Activated CD4-positive, alpha-beta memory T cell treated with anti-CD3 and anti-CD28 coated beads for 36 hours (primary cell): ENCODE measurements at places on chromosomes 13 and 19. TPM values are rescaled to one million over a fixed set of nuclear protein-coding genes. Genes with fewer than 3 reads are reported as not detected.

DNA sequence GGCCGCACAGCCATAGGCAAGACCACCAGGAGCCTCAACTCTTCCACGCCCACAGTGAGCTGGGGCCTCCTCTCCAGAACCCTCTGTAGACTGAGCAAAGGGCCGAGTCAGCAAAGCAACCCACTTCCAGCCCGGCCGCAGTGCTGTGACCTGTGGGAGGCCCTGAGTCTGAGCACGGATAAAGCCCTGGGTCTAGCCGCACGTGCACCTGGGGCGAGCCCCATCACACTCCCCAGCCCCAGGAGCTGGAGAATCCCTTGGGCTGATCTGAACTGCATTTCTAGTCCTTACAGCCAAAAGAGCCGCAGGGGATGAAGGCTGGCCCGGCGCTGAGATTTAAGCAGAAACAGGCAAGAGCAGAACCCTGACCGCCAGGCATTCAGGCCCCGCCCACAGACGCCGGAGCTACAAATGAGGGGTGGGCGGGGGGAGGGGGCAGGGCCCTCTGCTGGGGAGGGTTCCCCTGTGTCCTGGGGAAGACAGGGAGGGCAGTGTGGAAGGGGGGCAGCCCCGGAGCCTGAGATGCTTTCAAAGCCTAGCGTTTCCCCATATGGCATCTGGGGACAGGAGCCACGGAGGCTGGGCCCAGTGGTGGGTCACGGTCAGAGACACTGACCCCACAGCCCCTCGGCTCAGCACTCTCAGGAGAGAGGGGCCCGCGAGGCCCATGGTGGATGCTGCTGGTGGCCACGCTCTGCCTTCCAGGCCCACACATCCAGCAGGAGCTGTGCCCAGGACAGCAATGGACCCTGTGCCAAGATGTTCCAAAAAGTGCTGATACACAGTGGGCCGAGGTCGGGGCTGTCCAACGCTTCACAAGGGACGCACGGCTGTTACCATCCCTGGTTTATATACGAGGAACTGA is 4.9 kb downstream of the TMEM259 start:
- H3K4me3 ChIP-seq, result no peak overlapping the region
- peaks cover 39% of the 10 kb centered on the region for H3K4me1 ChIP-seq
- H3K27ac ChIP-seq, result no peak overlapping the region
- peak; percentile 26 for DNase-seq
- peaks cover 6% of the 10 kb centered on the region for H3K36me3 ChIP-seq

DNA sequence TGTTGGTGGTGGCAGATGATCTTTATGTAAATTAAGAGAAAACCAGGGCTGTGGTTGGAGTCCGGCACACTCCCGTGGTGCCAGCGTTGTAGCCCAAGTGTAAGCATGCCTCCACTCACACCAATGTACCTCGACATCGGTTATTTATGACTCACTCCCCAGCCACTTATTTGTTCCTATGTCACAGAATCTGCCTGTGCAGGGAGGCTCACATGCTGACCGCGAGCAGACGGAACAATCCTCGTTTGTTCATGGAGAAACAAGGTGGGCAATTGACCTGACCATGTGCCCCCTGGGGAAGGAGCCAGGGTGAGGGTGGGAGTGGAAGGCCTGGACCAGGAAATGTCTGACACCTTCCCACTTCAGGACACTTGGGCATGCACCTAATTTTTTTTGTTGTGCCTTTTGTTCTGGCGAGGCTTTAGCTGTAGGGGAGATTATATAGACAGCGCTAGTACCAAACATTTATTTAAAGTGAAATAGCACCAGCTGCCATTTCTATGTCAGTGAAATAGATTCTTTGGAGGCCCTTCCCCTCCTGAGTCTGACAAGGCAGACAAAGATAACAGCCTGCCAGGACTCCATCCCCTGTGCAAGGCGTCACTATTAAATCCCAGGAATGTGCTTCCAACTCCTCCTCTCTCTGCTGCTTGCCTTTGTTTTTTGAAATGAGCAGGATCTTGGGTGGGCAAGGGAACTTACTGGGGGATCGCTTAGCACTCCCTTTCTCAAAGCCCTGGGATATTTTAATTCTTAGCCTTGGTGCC is 394.2 kb downstream of the FGF9 start:
- no peak for DNase-seq
- H3K27me3 ChIP-seq, result no peaks in the 10 kb centered on the region
- H3K27ac ChIP-seq, result no peak overlapping the region
- peaks cover 63% of the 10 kb centered on the region for H3K4me1 ChIP-seq
- no peak overlapping the region for H3K4me3 ChIP-seq
- H3K36me3 ChIP-seq, result peaks cover 5% of the 10 kb centered on the region

GRCh38 chr19:19657397-19657783 is 6.1 kb downstream of the ATP13A1 start:
- no peak overlapping the region for H3K4me3 ChIP-seq
- peaks cover 53% of the 10 kb centered on the region for H3K36me3 ChIP-seq
- H3K27ac ChIP-seq, result no peak overlapping the region
- DNase-seq, result no peak

The LRRC63 gene
- 0.63 TPM for total RNA-seq

DNA sequence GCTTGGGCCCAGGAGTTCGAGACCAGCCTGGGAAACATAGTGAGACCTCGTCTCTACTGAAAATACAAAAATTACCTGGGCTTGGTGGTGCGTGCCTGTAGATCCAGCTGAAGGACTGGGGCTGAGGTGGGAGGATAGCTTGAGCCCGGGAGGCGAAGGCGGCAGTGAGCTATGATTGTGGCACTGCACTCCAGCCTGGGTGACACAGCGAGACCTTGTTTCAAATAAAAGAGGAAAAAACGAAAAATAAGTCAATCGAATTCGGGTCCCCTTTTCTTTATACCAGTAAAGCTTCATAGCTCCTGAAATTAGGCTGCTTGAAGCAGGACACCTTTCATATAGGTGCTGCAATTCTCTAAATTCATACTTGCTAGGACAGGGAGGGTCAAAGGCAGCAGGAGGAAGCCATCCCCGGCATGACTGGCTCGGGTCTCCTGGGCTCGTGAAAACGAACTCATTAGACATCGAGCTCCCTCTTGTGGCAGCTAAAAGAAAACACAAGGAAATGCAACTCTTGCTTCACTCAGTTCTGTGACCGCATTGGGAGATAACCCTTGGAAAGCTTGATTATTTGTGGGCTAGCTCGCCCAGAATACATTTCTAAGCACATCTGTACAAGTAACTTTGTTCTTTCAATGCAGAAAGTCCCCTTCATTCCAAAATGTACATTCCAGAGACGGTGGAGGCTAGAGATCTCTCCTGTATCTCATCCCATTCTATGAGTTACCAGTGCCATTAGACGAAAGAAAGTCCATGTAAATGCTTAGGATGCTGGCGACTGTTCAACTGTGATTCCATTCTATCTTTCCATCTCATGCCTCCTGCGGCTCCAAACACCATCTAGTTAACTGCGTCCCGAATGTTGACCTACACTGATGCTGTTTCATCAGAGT is 16.8 kb downstream of the FPR2 start:
- peaks cover 29% of the 10 kb centered on the region for H3K27me3 ChIP-seq
- H3K36me3 ChIP-seq, result peaks cover 2% of the 10 kb centered on the region
- DNase-seq, result peak; percentile 45
- peaks cover 3% of the 10 kb centered on the region for H3K4me1 ChIP-seq

The TTC9B gene
- total RNA-seq, result not detected

The GPC6 gene
- total RNA-seq, result not detected

DNA sequence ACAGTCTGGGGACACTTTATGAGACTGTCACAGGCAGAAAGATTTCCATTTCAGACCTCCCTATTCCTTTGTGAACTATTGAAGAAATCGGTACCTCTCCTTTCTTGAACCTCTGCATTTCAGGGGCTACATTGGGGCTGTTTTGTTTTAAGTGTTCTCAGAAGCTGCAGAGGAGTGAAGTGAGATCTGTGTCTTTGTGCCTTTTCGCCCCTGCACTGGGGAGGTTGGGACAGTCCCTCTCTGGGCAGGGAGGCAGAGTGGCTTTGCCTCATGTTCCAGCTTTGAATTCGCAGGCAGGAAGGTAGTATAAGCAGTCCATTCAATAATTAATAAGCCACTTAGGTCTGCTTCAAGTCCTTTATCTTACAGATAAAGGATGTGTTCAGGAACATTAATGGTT is 9.5 kb upstream of the AMER2 start:
- DNase-seq, result no peak
- H3K4me3 ChIP-seq, result no peak overlapping the region
- peaks cover 38% of the 10 kb centered on the region for H3K27me3 ChIP-seq
- no peak overlapping the region for H3K27ac ChIP-seq
- no peaks in the 10 kb centered on the region for H3K36me3 ChIP-seq

DNA sequence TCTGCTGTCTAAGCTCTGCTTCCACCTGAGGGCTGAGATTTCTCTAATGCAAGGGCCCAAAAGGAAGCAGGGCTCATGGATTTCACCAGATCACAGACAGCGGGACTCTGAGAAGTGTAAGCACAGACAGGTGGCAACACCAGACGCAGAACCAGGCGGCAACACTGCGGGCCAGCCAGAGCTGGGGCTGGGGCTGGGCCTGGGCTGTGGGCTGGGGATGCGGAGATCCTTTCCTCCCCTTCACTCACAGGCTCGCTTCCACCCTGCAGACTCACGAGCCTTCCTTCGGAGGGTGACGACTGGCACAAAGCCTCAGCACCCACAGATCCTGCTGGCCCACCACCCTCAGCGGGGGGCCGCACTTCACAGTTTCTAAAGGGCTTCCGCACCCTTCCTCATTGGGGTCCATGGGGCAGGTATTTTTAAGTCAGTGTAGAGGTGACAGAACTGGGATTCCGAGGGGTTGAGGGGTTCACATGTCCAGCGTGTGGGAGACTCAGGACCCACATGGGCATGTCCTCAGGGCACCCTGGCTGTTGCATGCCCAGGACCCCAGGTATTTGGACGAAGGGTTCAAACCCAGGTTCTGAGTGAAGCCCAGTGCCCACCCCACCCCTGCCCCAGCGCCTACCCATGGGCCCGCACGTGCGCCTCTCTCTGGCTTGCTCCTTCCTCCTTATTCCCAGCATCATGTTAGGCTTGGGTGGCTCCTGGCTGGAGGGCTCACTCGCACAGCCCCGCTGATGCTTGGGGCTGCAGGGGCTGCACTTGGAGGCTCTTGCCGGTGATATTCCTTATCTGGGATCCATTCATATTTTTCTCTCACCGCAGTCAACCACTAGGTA is 137.3 kb upstream of the GPR12 start:
- no peak overlapping the region for H3K4me3 ChIP-seq
- H3K36me3 ChIP-seq, result no peaks in the 10 kb centered on the region

- H3K27ac ChIP-seq, result no peak overlapping the region
- peaks cover 10% of the 10 kb centered on the region for H3K36me3 ChIP-seq
These were observed 4.7 kb downstream of the IFT88 start for GRCh38 chr13:20571676-20572075.

DNA sequence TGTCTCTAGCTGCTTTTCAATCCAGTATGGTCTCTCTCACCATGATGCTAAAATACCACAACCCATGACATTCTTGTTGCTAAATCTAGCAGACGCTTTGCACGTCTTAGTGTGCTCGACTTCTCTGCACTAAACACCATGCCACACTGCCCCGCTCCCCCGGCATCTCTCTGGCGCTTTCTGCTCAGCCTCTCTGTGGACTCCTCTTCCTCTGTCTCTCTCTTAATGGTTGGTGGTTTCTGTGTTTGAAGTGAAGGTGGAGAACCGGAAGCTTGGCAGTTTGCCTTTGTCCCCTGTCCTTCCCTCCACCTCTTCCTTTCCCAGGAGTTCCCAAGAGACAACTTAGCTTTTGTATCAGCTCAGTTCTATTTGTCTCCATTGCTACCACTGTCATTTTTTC is 8.8 kb downstream of the ERCC5 start:
- no peak for DNase-seq
- H3K4me3 ChIP-seq, result no peak overlapping the region
- peaks cover 25% of the 10 kb centered on the region for H3K4me1 ChIP-seq

The TIMM50 gene
- total RNA-seq, result 83.1 TPM

The KBTBD7 gene
- 4.1 TPM for total RNA-seq

GRCh38 chr19:46550684-46551083 is 50.4 kb upstream of the CALM3 start:
- no peak overlapping the region for H3K27ac ChIP-seq
- H3K4me3 ChIP-seq, result no peak overlapping the region
- peaks cover 2% of the 10 kb centered on the region for H3K36me3 ChIP-seq
- peaks cover 2% of the 10 kb centered on the region for H3K4me1 ChIP-seq
- H3K27me3 ChIP-seq, result peaks cover 6% of the 10 kb centered on the region

The XRCC1 gene
- total RNA-seq, result 43.0 TPM

DNA sequence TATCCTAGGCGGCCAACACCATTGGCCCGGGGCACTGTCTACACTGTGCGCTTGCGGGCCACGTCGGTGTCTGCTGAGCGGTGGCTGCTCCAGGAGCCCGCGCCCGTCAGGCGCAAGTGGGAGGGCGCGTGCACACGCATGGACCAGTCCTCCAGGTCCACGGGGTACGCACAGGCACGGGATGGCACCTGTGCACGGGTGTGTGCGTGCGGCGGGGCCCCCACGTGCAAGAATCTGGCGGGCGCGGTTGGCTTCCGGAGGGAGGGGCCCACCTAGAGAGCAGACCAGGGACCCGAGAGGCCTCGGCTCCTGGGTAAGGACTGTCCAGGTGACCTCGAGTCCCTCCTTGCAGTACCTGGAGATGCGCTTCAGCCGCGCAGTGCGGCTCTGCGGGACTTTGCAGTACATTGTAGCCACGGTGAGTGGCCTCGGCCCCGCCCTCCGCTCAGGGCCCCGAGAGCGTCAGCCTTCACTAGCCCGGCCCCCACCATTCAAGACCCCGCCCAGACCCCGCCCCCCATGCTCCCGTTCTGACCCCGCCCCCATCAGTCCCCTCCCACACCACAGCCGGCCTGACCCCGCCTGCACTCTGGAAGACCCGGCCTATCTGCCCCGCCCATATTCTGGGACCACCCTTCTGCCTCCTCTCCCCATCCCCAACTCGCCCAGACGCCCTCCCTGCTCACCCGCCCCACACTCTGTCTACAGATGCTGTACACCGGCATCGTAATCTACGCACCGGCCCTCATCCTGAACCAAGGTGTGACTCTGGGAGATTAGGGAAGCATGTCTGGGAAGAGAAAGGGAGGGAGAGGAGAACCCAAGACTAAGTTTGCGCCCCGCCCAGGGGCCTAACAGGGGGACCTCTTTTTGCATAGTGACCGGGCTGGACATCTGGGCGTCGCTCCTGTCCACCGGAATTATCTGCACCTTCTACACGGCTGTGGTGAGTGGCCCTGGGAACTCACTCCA is 2.3 kb downstream of the SLC5A5 start:
- H3K36me3 ChIP-seq, result no peaks in the 10 kb centered on the region
- no peak overlapping the region for H3K27ac ChIP-seq
- peak; percentile 84 for DNase-seq
- peaks cover 17% of the 10 kb centered on the region for H3K4me1 ChIP-seq

DNA sequence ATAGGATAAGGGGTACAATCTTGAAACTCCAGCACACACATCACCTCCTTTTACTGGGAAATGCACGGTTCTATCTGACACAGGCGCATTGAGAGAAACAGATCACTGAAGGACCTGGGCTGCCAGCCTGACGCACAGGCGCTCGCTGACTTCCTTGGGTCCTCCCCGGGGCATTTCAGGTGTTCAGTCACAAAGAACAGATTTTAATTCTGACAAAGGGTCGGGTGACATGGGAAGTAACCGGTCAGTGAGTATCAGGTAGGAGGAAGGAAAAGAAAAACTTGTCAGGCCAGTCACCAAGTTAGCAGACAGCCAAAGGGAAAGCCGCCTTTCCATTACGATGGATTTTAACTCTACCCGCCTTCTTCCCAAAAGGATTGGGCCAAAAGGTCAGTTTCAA is 39.6 kb downstream of the INSR start:
- no peak overlapping the region for H3K4me3 ChIP-seq
- H3K27me3 ChIP-seq, result peaks cover 4% of the 10 kb centered on the region
- DNase-seq, result no peak
- no peaks in the 10 kb centered on the region for H3K4me1 ChIP-seq

- H3K27ac ChIP-seq, result no peak overlapping the region
- no peaks in the 10 kb centered on the region for H3K27me3 ChIP-seq
- H3K36me3 ChIP-seq, result peaks cover 1% of the 10 kb centered on the region
- DNase-seq, result no peak
These were observed 107.9 kb downstream of the RGCC start for GRCh38 chr13:41565216-41565615.
